Anterior cingulate cortex (tissue), 58 donors: ENCODE measurements at places on chromosomes 1 and 21.

- DNase-seq, result no peak
These were observed 7.0 kb downstream of the SIPA1L2 start for GRCh38 chr1:232622981-232623380.

DNA sequence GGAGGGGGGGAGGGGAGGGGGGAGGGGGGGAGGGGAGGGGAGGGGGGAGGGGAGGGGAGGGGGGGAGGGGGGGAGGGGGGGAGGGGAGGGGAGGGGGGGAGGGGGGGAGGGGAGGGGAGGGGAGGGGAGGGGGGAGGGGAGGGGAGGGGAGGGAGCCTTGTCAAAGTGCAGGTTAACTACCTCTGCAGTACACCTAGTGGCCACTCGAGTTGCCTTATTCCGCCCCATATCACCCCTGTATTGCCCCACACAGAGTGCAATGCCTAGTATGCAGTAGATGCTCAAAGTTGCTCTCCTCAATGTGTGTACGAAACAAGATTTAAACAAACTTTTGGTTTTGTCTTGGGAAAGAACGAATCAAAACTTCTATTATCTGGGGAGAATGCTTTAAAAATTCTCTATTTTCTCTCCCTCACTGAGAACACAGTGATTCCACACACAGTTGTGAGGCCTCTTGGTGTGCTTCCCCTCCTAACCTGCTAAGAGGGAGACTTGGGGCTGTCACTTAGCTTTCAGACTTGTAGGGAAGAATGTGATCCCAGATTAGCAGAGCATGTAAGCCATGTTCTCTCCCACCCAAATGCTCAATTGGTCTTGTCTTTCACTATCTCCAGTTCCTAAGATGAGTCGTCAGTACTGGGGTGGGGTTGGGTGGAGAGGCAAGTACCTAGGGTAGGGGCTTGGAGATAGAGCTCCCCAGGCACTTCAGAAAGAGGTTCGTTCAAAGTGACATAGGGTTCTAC is 79.7 kb upstream of the MAP10 start:
- no peak for DNase-seq

DNA sequence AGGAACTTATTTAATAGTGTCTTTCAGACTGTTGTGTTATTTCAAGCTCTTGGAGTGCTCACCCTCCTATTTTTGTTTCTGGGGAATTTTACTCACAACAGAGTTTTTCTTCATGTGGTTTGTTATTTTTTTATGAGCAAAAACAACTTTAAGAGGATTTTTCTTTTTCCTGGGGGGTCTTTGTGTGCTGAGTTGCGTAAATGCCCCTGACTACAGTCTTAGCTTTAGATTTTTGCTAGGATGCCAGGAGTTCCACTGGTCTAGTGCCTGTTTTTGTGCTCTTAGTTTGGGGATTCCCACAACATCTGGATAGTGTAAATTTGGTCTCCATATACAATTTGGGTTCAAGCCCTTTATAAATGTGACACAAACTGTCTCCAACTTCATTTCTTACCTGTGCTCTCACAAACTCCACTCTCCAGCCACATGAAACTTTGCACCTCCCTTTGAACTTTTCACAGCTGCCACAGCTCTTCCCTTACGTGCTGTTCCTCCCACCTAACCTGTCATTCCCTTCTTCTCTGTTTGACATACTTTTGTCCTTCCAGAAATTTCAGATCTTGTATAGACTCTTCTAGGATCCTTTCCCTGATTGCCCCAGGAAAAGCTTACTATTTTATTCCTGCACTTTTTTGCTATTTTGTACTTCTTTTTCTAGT is 180.2 kb downstream of the CRB1 start:
- no peak for DNase-seq

- DNase-seq, result no peak
These were observed 31.6 kb downstream of the IGSF5 start for GRCh38 chr21:39776589-39776988.

GRCh38 chr1:36784147-36784859 is 250.0 kb downstream of the GRIK3 start:
- no peak for DNase-seq

DNA sequence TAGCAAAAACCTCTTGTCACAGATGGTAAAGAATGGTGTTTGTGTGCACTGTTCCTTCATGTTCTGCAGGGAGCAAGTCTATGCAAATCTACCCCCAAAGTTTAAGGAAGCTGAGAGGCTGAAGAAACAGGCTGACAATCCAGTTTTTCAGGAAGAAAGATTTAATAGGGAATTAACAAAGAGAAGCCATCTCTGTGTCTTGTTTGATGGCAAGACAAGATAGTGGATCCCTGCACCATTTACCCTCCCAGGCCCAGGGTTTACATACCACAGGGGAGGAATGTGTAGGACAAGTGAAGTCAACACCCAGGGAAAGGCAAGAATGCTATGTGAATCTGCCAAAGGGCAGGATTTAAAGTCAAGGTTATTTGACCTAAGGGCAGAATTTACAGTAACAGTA is 48.1 kb upstream of the FNBP1L start:
- DNase-seq, result no peak

GRCh38 chr1:13766592-13767564 is 66.9 kb downstream of the PRDM2 start:
- DNase-seq, result no peak

DNA sequence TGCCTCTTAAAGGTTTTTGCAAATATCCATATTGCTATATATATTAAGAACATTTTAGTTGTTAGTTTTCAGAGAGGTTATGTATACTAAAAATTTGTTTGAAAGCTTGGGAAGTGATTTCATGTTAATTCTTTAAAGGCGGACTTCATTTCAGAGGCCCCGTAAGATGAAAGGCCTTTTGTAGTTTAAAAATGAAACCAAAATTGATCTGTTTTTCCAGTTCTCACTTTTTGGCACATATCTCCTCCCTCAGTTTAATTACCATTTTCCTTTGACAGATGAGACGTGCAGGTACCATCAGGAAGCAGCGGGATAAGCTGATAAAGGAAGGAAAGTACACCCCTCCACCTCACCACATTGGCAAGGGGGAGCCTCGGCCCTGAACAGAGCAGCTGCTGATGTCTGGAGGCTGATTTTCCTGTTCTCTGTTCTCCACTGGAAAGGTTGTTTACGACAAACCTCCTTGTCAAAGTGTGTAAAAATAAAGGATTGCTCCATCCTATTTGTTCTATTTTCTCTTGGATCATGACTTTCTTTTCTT is 8.0 kb downstream of the NDUFS5 start:
- DNase-seq, result no peak

GRCh38 chr1:174700775-174701174 is 253.0 kb downstream of the GPR52 start:
- DNase-seq, result no peak

- DNase-seq, result no peak
These were observed 15.0 kb upstream of the CEP85 start for GRCh38 chr1:26218906-26219494.

DNA sequence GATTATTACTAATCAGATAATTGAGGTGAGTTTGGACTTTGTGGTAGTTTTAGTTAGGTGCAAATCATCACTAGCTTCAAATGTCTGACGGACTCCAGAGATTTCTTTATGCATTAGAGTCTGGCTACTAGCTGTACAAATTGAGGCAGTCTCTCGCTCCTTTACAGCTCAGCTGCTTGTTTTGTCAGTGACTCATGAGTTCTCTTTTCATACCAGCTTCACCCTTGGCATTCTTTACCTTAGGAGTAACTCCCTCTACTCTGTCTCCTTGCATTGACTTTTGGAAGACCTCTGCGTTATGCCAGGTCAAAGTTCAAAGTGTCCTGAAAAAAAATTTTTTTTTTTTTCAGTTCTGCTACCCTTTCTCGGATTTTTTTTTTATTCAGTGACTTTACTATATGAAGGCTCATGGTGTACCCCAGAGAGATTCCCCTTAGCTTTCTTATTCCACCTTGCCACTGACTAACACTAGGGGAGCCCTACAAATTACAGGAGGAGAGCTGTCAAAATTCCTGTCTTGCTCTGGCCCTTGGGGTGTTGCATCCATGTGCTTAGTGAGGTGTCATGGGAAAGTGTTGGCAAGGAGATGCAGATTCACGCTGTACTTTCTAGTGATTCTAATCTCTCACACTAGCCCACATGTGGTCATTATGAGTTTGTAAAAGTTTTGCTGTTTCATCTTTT is 576.6 kb downstream of the ADGRL2 start:
- no peak for DNase-seq

DNA sequence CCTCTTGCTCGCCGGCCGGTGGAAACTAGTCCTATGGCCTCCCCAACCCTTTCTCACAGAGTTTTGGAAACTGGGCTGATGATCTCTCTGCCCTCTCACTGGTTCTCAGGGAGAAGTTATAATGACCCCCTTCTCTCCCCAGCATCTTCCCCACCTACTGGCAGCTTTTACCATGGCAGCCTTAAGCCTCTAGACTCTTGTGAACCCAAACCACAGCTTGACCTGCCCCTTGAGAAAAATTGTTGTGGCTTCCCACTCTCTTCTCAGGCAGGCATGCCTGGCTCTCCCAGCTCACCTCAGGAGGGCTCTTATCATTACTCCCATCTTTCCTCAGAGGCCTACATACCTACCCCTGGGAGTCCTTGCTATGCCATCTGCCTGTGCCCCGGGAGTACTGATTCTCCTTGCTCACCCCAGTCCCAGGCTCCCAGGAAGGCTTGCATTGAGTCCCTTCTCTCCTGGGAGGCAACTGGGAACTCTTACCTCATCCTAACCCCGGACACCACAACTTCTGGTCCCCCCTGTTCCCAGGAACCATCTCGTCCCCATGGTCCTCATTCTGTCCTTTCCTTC is 1.6 kb downstream of the NSUN4 start:
- DNase-seq, result no peak

- no peak for DNase-seq
These were observed 40.7 kb upstream of the USP24 start for GRCh38 chr1:55255901-55256300.
